ENCODE measurements at places on chromosomes 1 and 21.

GRCh38 chr1:95506736-95507414, 272.9 kb downstream of the RWDD3 start:
- DNase-seq, result no peak

GRCh38 chr1:106889059-106889458, 167.4 kb upstream of the PRMT6 start:
- DNase-seq, result no peak

DNA sequence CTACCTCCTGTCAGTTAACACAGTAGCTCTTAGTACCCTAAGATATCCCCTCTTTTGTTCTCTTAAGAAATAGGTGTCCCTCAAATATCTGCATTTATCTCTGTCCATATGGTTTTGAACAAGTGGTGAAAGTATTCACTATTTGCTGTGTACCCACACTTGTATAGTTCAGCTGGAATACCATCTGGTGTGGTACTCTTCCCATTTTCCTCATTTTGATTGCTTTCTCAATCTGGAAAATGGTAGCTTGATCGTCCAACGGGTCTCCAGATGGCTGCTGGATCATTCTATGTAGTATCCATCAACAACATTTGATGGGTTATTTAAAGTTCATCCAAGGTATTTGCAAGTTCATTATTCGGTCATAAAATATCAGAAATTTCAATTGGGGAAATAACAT, 100.3 kb upstream of the DPYD start:
- no peak for DNase-seq

DNA sequence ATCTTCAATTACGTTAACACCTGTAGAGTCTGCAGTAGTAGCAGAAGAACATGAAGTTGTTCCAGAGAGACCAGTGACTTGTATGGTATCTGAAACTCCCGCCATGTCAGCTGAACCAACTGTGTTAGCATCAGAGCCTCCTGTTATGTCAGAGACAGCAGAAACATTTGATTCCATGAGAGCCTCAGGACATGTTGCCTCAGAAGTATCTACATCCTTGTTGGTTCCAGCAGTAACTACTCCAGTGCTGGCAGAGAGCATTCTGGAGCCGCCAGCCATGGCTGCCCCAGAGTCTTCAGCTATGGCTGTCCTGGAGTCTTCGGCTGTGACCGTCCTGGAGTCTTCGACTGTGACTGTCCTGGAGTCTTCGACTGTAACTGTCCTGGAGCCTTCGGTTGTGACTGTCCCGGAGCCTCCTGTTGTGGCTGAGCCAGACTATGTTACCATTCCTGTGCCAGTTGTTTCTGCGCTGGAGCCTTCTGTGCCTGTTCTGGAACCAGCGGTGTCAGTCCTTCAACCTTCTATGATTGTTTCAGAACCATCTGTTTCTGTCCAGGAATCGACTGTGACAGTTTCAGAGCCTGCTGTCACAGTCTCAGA, 10.3 kb downstream of the SON start:
- no peak for DNase-seq

GRCh38 chr1:190852611-190853010, 374.9 kb upstream of the BRINP3 start:
- DNase-seq, result no peak

DNA sequence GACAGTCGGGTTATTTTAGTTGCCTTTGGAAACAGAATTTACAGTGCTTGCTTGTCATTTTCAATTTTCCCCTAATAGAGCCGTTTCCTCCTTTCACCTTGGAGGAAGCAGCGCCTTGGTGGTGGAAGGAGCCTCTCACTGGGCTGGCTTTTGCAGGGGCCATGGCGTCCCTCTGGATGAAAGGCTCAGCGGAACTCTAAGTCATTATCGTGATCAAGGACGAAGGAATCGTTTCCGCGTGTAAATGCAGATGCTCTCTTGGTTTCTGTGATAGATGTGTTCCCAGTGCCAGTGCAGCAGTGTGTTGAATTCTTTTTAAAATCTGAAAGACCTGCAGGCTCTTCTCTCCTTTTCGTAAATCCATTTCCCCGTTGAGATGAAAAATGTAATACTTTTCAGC, 126.2 kb upstream of the LMO4 start:
- DNase-seq, result no peak

GRCh38 chr21:28018741-28019669, 973.7 kb downstream of the LTN1 start:
- DNase-seq, result no peak

GRCh38 chr1:93692983-93693591, 11.4 kb upstream of the BCAR3 start:
- DNase-seq, result no peak

GRCh38 chr1:113095790-113096455, 22.9 kb downstream of the LRIG2 start:
- DNase-seq, result no peak

DNA sequence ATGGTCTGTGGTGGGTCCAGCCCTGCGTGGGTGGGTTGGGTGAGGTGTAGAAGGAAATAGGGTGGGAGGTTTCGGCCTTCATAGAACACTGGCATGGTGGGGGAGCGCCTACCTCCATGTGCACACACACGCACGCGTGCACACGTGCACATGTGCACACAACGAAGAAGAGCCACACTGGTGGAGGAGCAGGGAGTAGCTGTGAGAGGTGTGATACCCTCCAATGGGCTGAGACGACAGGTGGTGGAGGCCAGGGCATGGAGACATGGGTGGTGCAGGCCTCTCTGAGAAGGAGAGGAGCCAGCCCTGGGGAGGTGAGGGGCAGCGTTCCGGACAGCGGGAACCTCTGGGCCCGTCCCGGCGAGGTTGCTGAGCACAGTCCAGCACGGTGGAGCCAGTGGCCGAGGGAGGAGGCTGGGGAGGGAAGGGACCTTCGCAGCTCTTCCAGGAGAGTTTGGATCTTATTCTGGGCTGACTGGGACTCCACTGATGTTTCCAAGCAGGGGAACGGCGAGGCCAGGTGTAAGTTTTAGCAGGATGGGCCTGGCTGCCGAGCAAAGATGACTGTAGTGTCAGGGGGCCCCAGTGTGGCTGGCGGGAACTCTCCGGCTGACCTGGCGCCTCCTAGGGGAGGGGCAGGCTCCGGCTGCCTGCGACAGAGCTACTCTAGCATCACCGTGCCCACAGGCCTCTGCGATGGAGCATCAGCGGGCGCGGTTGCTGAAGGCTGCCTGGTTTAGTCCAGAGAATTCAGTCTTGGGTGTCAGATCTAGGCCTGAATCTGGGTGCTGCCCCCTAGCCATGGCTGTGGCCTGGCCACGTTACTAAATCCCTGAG, 107.2 kb downstream of the ARHGEF10L start:
- DNase-seq, result no peak

DNA sequence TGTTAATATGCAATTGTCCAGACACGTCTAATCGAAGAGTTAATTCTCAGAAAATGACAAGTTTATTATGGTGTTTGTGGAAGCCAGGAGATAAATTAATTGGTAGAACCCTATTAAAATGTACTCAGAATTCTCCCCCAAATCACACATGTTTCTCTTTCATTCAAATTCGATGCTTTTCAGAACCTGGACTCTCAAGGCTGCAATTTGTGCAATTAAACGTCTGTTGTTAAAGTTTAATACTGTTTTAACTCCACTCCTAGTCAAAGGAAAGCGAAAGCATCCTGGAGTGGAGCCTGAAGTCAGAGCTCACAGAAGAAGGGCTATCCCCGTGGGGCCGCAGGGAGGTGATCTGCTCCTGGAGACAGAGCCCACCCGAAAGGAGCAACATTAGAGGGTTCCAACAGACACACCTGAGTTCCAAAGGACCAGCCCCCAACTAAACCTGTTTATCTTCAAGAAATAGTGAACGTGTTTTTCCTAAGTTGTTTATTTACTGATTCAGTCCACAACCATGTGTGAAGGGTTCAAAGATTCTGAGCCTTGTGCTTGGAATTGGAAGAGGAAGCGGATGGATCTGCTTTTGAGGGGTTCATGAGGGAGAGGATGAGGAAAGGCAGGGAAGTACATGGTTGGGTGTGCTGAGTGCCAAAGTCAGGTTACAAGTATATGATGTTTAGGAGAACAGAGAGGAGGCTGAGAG, 68.0 kb upstream of the AKT3 start:
- DNase-seq, result no peak

DNA sequence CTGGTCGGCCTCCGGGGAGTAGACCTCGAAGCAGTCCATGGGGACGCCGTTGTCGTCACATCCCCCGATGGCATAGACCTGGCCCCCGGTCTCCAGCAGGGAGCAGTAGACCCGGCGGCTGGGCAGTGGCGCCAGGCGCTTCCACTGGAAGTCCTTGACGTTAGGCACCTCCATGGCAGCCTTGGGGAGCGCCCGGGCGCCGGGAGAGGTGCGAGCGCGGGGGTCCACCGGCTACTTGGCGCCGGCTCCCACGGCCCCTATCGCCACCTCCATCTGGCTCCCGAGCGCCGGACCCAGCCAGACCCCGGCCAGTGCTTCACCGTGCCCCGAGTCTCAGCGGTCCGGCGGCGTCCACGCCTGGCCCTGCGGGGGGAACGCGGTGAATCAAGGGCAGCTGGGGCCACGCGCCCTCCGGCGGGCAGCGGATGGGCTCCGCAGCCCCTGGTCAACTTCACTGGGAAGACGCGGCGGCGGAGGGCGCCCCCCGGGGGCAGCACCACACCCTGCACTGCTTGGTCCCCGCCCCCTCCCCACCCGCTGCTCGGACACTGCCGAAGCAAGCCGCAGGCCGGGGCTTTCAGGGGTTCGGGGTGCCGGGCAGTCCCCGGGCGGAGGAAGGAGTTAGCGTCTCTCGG, 13.2 kb downstream of the KLHDC8A start:
- no peak for DNase-seq

GRCh38 chr1:104733866-104734265, 984.2 kb downstream of the AMY1C start:
- DNase-seq, result no peak

DNA sequence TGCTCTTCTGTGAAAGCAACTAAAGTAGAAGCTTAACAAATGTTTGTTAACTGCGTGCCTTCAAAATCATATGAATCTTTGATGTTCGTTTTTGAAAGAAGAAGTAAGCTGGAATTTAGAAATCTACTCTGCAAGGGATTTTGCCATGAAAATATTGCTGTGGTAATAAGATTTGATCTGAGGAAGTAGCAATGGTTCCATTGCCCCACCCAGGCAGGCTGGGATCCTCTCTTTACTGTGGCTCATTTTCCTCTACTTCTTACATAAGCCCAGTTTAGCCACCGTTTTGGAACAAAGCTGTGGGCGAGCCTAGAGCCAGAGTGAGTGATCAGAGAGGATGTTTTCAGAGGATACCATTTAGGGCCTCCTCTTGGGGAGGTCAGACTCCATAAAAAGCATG, 20.3 kb upstream of the PTGFRN start:
- no peak for DNase-seq

- no peak for DNase-seq
These were observed at the start of gene NPPA for GRCh38 chr1:11847667-11848372. TSS of gene NPPA (minus strand) at chr1:11847783. CDS start at chr1:11847684, 99 bp downstream.

DNA sequence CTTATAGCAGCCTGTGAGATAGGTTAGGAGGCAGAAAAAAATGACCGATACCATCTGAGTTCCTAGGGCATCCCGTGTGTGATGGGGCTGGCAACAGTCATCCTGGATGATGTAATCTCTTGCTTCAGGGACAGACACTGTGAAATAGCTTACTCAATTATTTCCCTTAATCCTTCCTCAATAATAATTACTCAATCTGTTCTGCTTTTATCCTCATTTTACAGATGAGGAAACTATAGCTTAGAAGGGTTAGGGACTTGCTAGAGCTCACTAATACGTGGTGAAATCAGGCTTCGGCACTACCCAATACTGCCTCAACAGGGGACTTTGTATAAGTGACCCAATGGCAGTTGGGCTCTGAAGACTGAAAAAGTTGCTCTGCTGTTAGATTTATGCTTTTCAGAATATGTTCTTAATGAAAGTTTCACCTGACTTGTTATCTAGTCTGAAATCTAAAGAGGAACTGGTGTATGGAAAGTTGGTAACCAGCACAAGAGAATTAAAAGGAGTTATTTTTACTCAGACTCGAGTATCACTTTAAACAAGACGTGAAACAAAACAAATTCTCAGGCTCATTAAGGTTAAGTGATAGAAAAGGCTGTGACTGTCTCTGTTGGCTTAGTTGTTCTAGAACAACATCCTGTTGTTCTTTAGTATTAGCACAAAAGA, 14.4 kb downstream of the CD55 start:
- DNase-seq, result no peak

DNA sequence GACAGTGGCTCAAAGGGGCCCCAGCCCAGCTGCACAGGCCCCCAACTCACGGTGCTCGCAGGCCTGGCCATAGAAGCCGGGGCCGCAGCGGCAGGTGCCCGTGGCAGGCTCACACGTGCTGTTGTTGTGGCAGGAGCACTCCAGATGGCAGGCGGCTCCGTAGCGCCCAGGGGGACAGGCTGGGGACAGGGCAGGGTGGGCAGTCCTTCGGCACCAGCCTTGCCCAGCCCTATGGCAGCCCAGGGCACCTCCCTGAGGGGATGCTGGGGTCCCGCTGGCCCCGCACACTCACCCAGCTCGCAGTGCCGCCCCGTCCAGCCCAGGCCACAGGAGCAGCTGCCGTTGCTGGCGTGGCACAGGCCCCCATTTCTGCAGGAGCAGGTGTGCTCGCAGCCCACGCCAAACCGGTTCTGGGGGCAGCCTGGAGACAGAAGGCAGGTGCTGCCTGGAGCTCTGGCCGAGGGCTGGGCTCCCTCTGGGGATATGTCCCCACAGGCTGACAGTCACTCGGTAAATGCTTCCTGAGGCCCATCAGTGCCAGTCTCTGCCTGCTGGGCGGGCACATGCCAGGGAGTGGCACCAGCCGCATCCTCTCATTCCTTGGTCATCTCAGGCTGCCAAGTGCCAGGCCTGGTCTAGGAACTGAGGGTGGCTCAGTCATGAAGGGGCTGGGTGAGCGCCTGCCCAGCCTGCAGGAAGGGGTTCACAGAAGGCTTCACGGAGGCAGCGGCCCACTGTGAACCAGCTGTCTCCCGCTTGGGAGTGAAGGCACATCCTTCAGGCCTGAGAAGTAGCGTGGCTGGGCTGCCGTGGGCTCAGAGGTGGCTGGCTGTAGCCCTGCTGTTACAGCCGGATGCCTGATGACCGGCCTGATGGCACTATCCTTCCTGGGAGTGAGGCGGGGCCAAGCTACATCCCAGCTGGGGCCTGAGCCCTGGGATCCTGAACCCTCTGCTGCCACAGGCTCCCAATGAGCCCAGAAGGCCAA, 40.1 kb downstream of the ARHGEF16 start:
- DNase-seq, result no peak

- no peak for DNase-seq
These were observed 302.7 kb downstream of the DISC1 start for GRCh38 chr1:231929311-231929710.

GRCh38 chr1:59486615-59487014, 189.7 kb downstream of the FGGY start:
- no peak for DNase-seq

- no peak for DNase-seq
These were observed 994.3 kb upstream of the ADGRL2 start for GRCh38 chr1:80806431-80806830.

- DNase-seq, result no peak
These were observed 9.0 kb downstream of the A3GALT2 start for GRCh38 chr1:33311706-33312412.

DNA sequence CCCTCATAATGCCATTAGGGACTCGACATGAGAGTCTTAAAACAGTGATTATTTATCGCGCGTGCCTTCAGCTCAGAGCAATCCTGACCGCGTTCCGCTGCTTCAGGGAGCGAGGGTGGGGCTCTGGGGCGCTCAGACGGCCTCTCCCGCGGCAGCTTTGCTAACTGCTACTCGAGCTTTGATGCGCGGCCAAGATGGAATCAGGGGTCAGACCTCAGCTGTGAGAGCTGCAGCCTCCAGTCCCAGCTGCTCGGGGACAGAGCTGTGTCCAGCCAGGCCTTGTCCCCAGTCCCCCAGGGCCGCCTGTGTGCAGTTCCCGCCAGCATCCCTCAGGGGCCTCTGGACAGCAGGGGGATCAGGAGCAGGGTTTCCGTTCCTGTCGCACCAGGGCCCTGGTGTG, 104.6 kb upstream of the TTC34 start:
- no peak for DNase-seq

Measured in stimulated activated CD4-positive, alpha-beta T cell treated with anti-CD3 and anti-CD28 coated beads, Interleukin-1b, Interleukin-23, amount 100 ng/mL, for 4 hours (primary cell).